ENCODE measurements at places on chromosomes 7 and 10.
A peak's percentile ranks its signal among the peaks of the same experiment; 100 is the strongest.

DNA sequence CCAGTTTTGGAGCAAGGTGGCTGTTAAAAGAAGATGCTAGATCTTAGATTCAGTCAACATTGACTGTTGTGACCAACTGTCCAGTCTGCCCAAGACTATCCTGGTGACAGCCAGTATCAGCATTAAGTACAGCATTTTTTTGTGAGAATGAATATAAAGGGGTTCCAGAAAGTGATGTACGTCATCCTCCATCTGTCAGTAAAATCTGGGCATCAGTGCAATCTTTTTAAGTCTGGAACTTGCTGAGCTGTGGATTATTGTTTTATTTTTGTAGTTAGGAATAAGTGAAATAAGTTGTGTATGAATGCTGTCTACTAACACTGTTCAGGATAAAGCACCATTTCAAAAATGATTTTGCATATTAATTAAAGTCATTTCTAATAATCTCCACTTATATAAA lies 1020.0 kb upstream of the GHITM start:
- DNase-seq, result no peak

DNA sequence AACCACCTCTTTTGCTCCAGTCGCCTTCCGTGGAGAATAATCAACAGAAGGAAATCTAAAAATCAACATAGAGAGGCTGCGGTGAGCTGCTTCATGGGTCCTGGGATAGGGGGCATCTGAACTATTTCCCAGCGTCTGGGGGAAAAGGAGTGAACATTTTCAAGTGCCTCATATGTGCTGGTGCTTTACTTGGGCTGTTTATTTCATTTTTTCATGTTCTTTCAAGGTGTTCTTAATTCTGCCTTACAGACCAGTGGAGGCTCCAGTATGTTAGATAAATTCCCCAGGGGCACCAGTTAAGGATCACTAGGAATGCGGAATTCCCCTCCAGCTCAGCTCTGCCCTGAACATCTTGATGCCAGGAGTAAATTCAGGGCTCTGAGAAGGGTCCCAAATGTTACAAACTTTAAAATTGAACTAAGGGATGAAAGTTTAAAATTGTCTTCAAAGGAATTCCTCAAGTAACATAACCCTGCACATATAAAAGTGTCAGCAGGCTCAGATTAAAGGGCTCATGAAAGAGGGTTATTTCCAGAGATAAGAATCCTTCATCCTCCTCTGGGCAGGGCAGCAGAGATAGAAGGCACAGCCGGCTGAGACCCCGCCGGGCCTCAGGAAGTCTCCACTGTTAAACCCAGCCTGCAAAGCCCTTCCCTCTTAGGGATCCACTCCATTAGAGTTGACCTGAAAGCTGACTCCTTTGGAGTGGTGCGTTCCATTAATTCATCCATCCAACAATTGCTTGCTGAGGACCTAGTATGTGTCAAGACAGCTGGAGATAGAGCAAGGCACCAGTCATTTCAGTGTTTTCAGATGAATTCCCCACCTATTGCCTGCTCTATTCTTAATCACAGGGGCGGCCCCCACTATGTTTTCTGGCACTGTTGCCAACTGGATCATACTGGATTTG lies 345.8 kb downstream of the KCNMA1 start:
- DNase-seq, result no peak

GRCh38 chr10:131109726-131110125 lies 201.8 kb downstream of the TCERG1L start:
- DNase-seq, result no peak

DNA sequence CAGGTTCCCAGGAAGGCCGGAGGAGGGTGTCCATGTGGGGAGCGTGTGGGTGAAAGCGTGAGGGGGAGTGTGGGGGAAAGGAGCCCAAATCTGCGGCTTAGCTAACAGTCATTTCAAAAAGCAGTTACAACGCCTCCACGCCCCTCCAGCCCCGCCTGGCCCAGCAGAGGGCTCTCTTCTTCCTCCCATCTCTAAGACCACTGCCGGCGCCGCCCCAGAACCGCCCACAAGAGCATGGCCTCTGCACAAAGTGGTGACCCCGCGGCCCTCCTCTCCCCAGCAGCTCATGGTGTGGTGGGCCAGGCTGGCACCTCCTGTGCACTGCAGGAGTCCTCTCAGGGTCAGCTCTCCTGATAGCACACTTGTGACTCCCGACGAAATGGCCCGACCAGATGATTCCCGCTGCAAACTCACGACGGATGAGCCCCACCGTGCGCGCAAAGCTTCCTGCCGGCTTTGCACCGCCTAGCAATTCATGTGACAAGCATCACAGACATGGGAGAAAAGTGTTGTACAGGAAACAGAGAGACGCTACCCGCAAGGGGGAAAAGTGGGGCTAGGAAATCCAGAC lies 12.4 kb upstream of the HUS1 start:
- DNase-seq, result peak; percentile 88

- DNase-seq, result no peak
Observed at GRCh38 chr10:22554461-22555182, 159.8 kb downstream of the PIP4K2A start.

DNA sequence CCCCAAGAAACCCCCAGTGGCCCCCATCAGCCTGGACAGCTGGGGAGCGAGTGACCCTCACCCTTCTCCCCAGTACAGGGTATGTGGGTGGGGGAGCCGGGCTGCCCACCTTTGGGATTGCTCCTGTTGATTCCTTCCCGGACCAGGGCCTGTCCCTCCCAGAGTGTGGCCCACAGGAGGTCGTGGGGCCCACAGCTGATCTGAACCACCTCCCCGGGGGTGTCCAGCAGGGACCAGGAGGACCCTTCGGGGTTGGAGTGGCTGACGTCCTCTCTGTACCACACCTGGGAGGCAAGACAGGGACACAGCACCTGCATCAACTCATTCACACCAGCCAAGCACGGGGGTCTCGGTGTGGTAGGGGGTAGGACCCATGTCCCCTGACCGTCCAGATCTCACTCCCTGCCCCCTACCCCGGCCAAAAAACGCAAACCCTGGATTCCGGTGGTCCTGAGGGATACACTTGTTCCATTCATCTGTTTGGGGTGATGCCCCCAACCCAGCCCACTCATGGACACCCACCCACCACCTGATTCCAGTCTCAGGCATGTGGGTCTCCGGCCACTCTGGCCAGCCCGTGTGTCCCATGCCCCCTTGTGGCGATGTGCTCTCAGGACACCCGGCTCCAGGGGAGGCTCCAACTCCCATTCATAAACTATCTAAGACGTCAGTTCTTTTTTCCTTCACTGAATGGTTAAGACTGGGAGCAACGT lies 10.9 kb downstream of the TECPR1 start:
- peak; percentile 77 for DNase-seq

DNA sequence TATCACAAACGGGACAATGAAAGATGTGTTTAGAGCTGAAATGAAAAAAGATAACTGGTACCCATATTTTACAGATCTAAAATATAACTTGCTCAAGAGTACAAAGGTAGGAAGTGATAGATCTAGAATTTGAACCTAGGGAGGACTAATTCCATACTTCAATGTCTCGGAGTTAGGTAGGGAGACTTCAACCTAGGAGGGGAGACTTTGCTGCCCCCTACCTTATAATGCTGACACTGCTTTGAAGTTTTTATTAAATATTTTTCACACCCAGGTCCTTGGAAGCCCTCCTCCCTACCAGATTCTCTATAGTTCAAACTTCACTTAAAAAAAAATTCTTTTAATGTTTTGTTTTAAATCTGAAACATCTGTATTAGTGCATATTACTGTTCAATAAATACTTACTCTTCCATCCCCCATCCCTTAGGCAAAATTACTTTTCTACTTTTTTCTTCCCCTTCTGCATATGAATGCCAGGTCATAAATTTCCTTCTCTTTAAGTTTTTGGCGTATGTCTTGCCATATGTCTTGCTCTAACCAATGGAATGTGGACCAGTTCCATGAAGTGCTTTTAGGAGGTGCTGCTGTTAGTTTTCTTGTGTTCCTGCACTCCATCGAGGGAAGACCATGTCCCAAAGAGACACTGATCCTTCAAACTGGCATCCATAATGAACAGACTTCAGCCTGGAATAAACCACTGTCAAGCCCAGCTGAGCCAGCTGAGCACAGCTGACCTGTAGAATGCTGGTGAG lies 57.8 kb downstream of the MICU1 start:
- peak; percentile 41 for DNase-seq

DNA sequence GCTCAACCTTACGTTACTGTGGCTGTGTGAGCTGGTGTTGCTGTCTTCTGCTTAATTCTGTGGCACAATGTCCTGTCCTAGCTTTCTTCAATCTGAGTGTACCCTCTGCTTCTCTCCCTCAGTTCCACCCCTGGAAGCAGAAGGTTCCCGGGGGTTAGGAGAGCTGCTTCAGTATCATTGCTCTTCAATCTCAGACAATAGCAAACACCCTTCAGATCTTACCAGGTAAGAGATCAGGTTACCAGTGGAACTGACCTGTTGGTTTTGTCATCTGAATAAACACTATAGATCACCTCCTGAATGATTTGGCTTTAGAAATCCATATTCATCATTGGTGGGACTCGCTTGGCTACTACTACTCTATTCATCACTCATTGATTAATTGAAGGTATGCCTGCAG lies 48.4 kb downstream of the DNAJB9 start:
- no peak for DNase-seq

- DNase-seq, result no peak
Observed at GRCh38 chr7:98267303-98267702, 14.2 kb upstream of the BRI3 start.

- no peak for DNase-seq
Observed at GRCh38 chr10:53115660-53116059, 343.1 kb upstream of the MBL2 start.

GRCh38 chr7:95220328-95220727 lies 104.0 kb downstream of the PON1 start:
- no peak for DNase-seq

GRCh38 chr7:122942765-122943164 lies 52.7 kb downstream of the TAS2R16 start:
- no peak for DNase-seq

GRCh38 chr7:80334908-80335307 lies 177.0 kb downstream of the GNAT3 start:
- no peak for DNase-seq

DNA sequence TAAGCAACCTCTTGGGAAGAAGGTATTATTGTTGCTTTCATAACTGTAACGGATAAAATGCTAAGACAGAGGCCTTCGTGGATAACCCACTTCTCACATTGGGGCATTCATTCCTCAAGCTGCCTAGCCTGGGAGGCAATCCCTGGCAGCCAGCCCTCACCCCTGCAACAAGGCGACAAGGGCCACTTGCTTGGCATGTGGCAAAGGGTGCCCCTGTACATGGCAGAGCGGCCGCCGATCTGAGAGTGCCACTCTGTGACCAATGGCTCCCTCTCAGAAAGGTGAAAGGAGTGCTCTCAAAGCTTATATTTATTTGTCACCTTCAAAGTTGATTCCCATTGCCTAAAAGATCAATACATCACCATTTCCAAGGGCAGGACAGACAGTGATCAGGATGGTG lies 31.9 kb downstream of the EBF3 start:
- DNase-seq, result no peak

DNA sequence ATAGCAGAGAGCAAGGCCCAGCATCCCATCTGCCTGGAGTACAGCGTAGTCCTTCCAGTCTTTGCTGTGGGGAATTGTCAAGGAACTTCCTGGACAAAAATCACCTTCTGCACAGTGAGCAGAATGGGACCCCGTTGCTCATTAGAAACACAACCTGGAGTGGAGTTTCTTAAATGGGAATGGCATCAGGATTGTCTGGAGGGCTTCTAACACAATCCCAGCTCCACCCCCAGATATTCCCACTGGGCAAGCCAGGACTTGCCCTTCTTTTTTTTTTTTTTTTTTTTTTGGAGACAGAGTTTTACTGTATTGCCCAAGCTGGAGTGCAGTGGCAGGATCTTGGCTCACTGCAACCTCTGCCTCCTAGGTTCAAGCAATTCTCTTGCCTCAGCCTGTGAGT lies 356.4 kb downstream of the GALNT17 start:
- peak; percentile 57 for DNase-seq

GRCh38 chr10:130862626-130863025 lies 448.9 kb downstream of the TCERG1L start:
- DNase-seq, result no peak

DNA sequence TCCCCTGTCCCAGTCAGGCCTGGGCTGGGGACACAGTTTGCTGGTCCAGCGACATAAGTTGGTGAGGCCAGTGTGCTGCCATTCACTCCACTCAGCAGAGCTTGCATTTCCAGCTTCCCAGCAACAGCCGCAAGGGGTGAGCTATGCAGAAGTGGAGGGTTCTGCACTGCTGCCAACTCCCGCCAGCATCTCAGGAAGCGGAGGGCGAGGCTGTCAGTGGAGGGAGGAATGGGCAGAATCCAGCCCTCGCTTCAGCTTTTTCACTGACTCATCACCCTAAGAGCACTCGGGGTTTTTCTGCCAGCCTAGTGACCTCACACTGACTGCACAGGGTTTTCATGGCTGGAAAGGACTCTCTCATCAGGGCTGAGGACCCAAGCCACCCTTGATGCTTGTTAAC lies 625.1 kb upstream of the MKI67 start:
- DNase-seq, result no peak

DNA sequence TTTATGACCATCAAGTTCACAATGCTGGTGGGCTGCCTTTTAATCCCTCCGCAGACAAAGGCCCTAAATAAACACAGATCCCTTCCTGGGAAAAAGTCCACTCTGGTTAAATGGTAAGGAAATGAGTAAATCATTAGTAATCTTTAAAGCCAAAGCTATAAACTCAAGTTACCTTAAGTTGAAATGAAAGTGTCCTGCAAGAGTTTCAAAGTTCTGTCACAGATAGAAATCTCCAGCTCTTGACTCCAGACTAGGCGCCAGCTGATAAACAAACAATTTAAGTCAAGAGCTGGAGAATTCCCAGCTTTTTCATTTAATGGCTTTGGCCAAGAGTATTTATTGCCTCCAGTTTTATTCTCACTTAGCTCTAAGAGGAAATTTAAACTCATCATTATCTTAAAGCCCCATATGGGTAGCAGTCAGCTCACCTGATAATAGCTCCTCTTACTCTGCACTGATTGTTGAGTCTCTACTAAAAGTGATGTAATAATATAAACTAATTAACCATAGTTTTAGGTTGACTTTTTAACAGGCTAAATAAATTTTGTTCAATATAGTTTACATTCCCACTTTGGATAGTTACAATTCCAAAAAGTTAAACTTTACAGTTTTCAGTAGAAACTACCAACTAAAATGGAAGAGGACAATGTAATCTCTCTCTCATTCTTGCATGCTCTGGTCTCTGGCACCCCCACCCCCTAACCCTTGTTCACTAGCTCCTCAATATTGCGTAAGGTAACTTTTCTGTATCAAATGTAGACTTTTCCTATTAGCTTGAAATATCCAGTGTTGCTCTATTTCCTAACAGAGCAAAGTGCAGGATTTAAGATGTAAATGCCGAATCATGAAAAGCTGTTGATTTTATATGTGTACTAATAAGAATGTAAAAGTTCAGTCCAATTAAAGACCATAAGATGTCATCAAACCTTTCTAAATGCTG lies 56.1 kb downstream of the HIBADH start:
- DNase-seq, result no peak

DNA sequence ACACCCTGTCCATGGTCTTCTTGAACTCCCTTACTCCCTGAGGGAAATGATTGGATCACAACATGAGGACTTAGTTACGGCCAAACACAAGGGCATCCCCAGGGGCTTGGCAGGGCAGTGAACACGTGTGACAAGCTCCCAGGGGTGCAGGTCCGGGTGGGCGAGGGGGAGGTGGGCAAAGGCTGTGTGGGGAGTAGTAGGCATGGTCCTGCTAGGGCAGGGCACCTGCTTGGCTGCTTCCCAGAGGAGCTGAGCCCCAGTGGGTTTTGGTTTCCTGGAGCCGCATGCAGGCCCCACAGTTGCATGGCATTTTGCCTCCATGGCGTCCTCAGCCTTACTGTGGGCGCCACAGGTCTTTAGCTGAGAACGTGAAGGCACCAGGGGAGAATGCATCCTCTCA lies 46.6 kb upstream of the ZNF32 start:
- DNase-seq, result no peak
